ENCODE measurements at places on chromosomes 5 and 9.

DNA sequence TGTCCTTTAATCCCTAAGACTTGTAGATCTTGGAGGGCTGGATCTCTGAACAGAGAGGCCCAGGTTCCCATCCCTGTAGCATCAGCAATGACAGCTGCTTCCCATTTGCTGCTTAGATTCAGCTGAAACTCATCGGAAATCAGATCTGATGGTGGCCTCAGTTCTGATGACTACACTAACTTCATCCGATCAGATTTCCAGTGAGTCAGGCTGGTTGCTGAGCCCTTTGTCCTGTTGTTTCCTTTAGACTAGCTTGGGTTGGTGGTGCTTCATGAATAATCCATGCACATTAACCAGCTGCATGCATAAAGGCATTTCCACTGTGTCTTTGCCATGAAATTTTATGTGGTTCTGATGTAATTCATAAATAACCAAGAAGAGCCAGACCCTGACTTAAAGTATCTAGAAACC lies 195.2 kb upstream of the TUT7 start:
- DNase-seq = no peak
- H3K27ac ChIP-seq = no peak overlapping the region
- H3K36me3 ChIP-seq = no peaks in the 10 kb centered on the region
- no peaks in the 10 kb centered on the region for H3K27me3 ChIP-seq

DNA sequence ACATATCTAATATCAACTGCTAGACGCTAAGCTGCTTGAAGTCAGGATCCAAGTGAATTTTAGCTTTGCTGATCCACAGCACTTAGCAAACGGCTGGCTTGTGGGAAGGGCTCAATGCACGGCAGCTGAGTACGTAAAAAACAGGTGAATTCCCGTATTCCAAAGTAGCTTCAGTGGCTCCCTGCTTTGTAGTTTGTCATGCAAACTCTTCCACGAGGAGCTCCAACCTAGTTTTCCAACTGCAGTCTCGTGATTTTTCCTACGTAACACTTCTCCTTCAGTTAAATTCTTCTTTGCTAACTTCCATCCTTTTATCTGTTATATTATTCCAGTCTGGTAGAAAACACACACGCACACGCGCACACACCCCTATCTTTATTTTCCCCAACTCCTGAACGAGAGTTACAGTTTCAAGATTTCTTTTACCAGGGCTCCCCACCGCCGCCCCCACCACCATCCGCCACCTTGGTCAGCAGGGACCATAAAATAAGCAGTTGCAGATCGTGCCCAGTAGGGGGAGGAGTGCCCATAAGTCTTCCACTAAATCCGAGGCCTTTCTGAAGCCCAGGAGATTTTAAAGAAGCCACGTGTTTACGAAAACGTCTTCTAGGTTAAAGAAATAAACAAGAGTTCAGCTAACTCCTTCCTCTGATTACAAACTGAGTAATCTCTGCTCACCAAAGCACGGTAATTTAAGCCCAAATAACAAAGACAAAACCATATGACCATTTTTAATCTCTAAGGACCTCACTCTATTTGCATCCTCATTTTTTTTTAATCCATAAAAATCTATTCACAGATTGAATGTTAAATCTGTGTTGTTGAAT lies 34.8 kb upstream of the TRIO start:
- no peaks in the 10 kb centered on the region for H3K36me3 ChIP-seq
- H3K27me3 ChIP-seq = no peaks in the 10 kb centered on the region
- H3K27ac ChIP-seq = no peak overlapping the region
- peaks cover 5% of the 10 kb centered on the region for H3K4me1 ChIP-seq

- H3K4me1 ChIP-seq = no peaks in the 10 kb centered on the region
- no peak overlapping the region for H3K4me3 ChIP-seq
- H3K27ac ChIP-seq = no peak overlapping the region
- no peaks in the 10 kb centered on the region for H3K27me3 ChIP-seq
- no peak for DNase-seq
Observed at GRCh38 chr9:14277761-14278160, 36.2 kb downstream of the NFIB start.

DNA sequence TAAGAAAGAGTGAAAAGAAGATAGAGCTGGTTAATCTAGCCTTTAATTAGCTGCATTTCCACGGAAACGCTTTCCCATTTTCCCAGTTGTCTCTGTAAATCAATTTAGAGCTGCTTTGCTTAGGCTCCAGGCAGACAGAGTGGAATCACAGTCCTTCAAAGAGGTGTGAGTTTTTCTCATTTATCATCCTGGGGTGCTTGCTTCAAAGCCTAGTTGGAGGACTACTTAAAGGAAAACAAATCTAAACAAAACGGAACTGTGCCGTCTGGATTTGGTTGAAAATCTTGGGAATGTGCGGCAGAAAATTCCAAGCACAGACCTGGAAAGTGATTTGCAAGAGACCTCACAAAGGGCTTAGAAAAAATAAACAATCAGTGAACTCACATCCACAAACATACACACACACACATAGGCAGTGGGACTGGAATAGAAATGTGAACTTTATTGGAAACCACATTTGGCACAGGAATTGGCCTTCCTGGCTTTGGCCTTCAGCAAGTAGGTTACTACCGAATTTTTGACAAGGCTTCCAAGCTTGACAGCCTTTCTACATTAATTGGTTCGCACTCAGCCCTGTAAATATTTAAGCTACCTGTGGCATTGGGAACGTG lies 235.2 kb upstream of the SLC24A2 start:
- H3K27me3 ChIP-seq = no peaks in the 10 kb centered on the region
- DNase-seq = no peak
- H3K4me3 ChIP-seq = no peak overlapping the region
- no peak overlapping the region for H3K27ac ChIP-seq

- no peaks in the 10 kb centered on the region for H3K36me3 ChIP-seq
- DNase-seq = no peak
- H3K27me3 ChIP-seq = no peaks in the 10 kb centered on the region
- no peak overlapping the region for H3K27ac ChIP-seq
Observed at GRCh38 chr5:142808878-142809598, 38.9 kb downstream of the ARHGAP26 start.

- H3K36me3 ChIP-seq = peaks cover 6% of the 10 kb centered on the region
- H3K27ac ChIP-seq = no peak overlapping the region
- H3K27me3 ChIP-seq = no peaks in the 10 kb centered on the region
- H3K4me3 ChIP-seq = no peak overlapping the region
Observed at GRCh38 chr9:89362647-89363310, 44.5 kb downstream of the SECISBP2 start.

DNA sequence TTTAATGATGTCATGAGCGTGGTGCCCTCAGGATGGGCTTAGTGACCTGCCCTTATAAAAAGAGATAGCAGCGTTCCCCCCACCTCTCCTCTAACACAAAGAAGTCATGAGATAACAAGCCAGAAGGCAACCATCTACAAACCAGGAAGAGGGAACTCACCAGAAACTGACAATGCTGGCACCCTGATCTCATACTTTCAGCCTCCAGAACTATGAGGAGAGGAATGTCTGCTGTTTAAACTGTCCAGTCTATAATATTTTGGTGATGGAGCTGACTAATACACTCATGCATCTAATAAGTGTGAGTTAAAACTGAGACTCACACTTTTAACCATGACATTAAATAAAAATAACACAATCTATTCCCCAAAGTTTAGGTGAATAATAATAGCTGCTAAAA lies 156.1 kb upstream of the SPEF2 start:
- no peaks in the 10 kb centered on the region for H3K36me3 ChIP-seq
- no peaks in the 10 kb centered on the region for H3K4me1 ChIP-seq
- H3K27ac ChIP-seq = no peak overlapping the region
- no peak overlapping the region for H3K4me3 ChIP-seq
- DNase-seq = no peak

DNA sequence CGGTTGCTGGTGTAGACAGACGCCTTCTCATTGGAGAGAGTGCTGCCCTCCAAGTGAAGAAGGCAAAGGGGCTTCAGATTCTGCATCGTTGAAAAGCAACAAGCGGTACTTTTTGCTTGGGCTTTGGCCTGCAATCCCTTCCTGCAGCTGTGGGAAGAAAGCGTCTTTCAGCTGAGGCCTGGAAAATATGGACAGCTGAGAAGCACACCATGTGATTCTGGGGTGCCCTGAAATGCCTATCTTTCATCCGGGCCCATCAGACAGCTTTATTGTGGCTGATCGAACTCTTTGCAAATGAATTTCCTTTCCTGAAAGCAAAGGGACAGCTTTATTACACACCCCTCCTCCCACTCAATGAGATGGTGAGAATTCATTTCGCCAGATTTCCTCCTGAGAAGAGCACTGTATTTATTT lies 74.0 kb downstream of the NSG2 start:
- H3K4me3 ChIP-seq = no peak overlapping the region
- H3K27me3 ChIP-seq = no peaks in the 10 kb centered on the region
- no peaks in the 10 kb centered on the region for H3K4me1 ChIP-seq
- DNase-seq = no peak

GRCh38 chr9:5893591-5894236 lies 3.0 kb downstream of the MLANA start:
- no peaks in the 10 kb centered on the region for H3K27me3 ChIP-seq
- H3K27ac ChIP-seq = no peak overlapping the region
- H3K4me3 ChIP-seq = no peak overlapping the region
- no peaks in the 10 kb centered on the region for H3K4me1 ChIP-seq
- H3K36me3 ChIP-seq = no peaks in the 10 kb centered on the region

DNA sequence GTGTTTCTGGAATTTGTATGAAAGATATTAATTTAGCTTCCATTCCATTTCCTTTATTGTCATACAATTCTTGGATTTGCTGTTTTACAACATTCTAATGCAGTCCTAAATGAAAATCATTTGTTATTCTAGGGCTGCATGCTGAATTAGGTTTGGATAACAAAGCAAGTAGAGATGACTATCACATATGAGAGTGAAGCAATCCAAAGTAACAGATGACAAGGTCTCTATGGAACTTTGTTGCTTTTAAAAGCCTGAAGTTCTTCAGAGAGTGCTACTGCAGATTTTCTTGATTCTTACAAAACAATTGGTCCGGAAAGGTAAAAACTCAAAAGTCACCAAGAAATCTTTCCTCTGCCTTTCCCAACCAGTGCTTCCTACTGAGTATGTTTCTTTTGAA lies 56.9 kb upstream of the VCAN start:
- DNase-seq = no peak
- no peaks in the 10 kb centered on the region for H3K4me1 ChIP-seq
- H3K27ac ChIP-seq = no peak overlapping the region

GRCh38 chr5:7391215-7391614 lies 4.7 kb upstream of the ADCY2 start:
- H3K27me3 ChIP-seq = no peaks in the 10 kb centered on the region
- H3K36me3 ChIP-seq = no peaks in the 10 kb centered on the region
- H3K4me3 ChIP-seq = no peak overlapping the region
- no peak for DNase-seq
- no peak overlapping the region for H3K27ac ChIP-seq
- H3K4me1 ChIP-seq = no peaks in the 10 kb centered on the region

DNA sequence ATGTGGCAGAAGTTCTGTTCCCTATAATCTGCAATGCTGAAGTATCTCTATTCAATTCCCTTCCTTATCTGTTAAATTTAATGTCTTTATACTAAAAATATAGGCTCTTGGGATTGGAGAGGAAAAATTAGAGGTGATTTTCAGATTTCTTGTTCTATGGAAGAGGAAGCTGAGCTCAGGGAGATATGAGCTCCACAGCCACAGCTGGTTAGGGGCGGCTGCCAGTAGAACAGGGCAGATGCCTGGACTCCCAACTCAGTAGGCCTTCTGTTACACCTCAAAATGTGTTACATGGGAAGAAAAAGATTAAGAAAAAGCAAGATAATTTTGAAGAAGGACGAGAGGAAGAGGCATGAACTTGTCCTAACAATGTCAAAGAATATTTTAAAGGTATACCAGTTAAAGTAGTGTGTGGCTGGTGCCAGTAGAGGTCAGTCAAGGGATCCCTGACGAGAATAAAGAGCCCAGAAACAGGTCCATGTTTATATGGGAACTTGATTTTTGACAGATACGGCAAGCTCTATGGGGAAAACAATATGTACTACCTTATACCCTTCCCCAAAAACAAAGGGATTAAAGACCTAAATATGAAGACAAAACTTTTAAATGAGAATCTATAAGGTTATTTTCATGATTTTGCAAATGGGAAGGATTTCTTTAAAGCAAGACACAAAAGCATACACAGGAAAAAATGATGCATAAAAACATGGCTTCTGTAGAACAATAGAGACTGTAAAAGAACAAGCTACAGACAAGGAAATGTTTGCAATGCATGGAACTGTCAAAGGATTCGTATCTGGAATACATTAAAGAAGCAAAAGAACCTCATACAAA lies 28.7 kb downstream of the DNAJC21 start:
- no peak overlapping the region for H3K4me3 ChIP-seq
- H3K36me3 ChIP-seq = no peaks in the 10 kb centered on the region
- no peaks in the 10 kb centered on the region for H3K27me3 ChIP-seq

GRCh38 chr9:105069696-105070095 lies 141.7 kb upstream of the ABCA1 start:
- H3K27me3 ChIP-seq = no peaks in the 10 kb centered on the region
- H3K4me1 ChIP-seq = no peaks in the 10 kb centered on the region
- no peak overlapping the region for H3K4me3 ChIP-seq
- no peak for DNase-seq
- H3K36me3 ChIP-seq = no peaks in the 10 kb centered on the region
- H3K27ac ChIP-seq = no peak overlapping the region

GRCh38 chr5:116478491-116478890 lies 96.1 kb downstream of the SEMA6A start:
- H3K36me3 ChIP-seq = no peaks in the 10 kb centered on the region
- H3K4me1 ChIP-seq = no peaks in the 10 kb centered on the region
- H3K4me3 ChIP-seq = no peak overlapping the region
- no peak overlapping the region for H3K27ac ChIP-seq

DNA sequence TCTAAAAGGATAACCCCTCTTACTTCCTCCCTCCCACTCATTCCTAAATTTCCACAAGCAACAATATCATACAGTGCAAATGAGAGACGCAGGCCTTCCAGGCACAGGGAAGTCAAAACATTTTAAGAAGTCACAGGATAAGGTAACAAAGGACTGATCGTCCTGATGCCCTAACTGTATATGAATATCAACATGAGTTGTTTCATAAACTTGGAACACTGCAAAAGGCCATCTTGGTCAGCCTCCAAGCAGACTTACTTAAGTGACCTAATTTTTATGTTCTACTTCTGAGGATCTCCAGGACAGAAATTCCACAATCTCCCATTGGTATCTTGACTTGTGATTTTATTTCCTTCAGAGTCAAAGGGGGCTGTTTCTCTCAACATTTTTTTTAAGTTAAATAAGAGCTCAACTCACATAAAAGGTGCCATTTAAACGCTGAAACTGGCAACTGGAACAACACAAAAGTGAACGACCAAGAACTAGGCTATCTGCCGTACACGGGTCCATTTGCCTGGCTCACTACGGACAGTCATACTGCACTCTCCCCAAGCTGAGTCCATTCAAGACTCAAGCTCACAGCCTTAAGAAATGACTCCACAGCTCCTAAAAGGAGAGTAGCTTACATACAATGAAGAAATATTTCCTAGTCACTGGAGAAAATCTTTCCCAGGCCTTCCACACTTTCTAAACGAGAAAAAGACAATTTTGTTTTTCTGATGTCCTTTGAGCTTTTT lies 71.3 kb downstream of the LHFPL2 start:
- H3K4me1 ChIP-seq = peaks cover 21% of the 10 kb centered on the region
- no peak overlapping the region for H3K4me3 ChIP-seq
- no peak for DNase-seq

DNA sequence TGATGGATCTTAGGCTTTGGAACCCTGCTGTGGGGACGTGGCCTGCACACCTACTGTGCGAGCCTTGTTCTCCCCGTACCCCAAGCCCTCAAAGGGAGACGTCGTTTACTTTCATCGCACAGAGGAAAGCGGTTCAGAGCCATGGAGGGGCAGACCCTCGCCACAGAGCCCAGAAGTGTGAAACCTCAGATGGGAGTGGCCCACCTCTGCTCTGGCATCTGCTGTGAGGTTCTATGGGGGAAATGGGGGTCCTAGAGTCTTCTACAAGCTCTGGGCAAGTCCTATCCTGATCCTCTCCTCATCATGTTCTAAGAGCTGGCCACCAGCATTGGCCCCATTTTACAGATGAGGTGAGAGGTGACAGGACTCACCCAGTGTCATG lies 3.7 kb upstream of the RNF44 start:
- H3K36me3 ChIP-seq = no peaks in the 10 kb centered on the region
- no peak overlapping the region for H3K4me3 ChIP-seq
- peak overlapping the region; percentile 60 for H3K27ac ChIP-seq
- H3K27me3 ChIP-seq = no peaks in the 10 kb centered on the region
